ENCODE measurements at places on chromosomes 4 and X. TPM values are rescaled to one million over a fixed set of nuclear protein-coding genes. Genes with fewer than 3 reads are reported as not detected.

SUPT20HL1 gene
- polyA plus RNA-seq: not detected

PAGE5 gene
- not detected for polyA plus RNA-seq

MEPE gene
- not detected for polyA plus RNA-seq

ADGRL3 gene
- polyA plus RNA-seq: not detected

- H3K27me3 ChIP-seq: no peaks in the 10 kb centered on the region
- DNase-seq: no peak
- no peak overlapping the region for H3K4me3 ChIP-seq
- H3K36me3 ChIP-seq: no peaks in the 10 kb centered on the region
These were observed 188.0 kb upstream of the HDX start for GRCh38 chrX:84690228-84690627.

DNA sequence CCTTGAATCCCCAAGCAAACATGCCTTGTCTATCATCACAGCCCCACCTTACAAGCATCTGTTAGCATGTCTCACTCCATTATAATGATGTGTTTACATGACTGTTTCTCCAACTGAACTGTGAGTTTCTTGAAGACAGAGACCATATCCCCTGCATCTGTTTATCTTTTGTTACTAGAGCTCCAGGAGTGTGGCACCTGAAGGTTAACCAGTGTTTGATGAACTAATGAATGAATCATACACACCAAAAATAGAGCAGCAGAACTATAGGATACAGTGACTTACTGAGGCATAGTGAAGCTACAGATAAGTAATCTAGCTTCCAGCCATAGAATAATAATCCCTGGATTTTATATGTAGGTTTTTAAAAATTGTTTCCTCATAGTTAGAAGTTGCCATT, 331.0 kb downstream of the PCDH7 start:
- H3K36me3 ChIP-seq: no peaks in the 10 kb centered on the region
- H3K4me1 ChIP-seq: no peaks in the 10 kb centered on the region
- no peaks in the 10 kb centered on the region for H3K27me3 ChIP-seq
- H3K27ac ChIP-seq: no peak overlapping the region
- no peak overlapping the region for H3K4me3 ChIP-seq

GRCh38 chr4:91764085-91764484, 539.7 kb upstream of the GRID2 start:
- no peaks in the 10 kb centered on the region for H3K4me1 ChIP-seq
- no peaks in the 10 kb centered on the region for H3K27me3 ChIP-seq
- H3K36me3 ChIP-seq: no peaks in the 10 kb centered on the region
- DNase-seq: no peak

DNA sequence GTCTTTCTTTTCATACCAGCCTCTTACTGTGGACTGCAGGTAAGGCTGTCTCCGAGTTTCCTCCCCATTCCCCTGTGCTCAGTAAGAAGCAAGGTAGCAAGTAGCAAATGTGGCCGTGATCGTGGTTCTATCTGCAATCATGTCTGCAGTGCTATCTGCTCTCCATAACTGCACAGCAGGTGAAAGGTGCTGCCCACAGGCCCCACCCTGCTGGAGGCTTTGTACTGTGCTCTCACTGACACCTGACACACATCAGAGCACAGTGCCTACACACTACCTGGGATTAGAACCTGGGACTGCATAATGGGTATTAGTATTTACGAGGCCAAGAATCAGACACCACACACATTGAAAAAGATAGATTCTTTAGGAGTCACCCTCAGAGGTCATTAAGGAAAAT, 15.3 kb downstream of the PGRMC1 start:
- no peak for DNase-seq
- H3K4me3 ChIP-seq: no peak overlapping the region
- no peaks in the 10 kb centered on the region for H3K27me3 ChIP-seq
- no peaks in the 10 kb centered on the region for H3K36me3 ChIP-seq
- no peak overlapping the region for H3K27ac ChIP-seq
- no peaks in the 10 kb centered on the region for H3K4me1 ChIP-seq

Data from naive B cell (primary cell).